ENCODE measurements at places on chromosomes 2 and 18.

- no peak for DNase-seq
Observed at GRCh38 chr18:10559553-10560451, 34.0 kb downstream of the NAPG start.

GRCh38 chr2:43841949-43842865 is 3.4 kb downstream of the ABCG8 start:
- DNase-seq: no peak

- no peak for DNase-seq
Observed at GRCh38 chr2:56008661-56009431, 85.3 kb upstream of the EFEMP1 start.

DNA sequence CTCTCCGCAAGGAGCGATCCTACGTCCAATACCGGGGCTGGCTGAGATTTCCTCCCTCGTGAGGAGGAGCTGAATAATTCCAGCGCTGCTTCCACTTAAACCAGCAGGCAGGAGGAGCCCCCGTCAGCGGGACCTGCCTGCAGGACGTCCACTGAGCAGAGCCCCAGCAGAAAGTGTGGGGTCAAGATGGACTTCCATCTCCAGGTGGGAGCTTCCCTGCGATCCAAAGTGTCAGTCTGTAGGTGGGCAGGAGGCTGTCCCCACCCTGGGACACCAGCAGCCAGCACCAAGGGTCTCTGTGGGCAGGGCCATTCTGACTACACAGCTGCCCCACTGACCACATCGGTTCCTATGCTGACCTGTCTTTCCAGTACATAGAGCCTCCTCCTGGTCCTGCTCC is 462 bp upstream of the OTOS start:
- no peak for DNase-seq

DNA sequence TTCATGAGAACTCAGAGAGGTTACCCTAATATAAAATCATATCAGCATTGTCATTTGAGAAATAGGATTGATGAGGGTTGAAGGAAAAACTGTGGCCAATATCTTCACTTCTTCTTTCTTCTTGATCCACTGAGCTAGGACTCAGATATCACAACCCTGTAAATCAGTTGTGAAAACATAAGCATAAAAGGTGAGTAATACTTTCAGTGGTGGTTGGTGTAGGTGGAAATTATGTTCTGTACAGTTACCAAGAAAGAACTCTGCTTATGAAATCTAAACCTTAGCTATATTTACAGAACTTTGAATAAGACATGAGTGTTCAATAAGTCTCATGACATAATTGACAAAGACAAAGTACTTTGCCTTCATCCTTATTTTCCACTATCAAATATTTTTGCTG is 56.3 kb downstream of the PAX3 start:
- DNase-seq: no peak

- no peak for DNase-seq
Observed at GRCh38 chr2:16334366-16334765, 331.3 kb downstream of the CYRIA start.

DNA sequence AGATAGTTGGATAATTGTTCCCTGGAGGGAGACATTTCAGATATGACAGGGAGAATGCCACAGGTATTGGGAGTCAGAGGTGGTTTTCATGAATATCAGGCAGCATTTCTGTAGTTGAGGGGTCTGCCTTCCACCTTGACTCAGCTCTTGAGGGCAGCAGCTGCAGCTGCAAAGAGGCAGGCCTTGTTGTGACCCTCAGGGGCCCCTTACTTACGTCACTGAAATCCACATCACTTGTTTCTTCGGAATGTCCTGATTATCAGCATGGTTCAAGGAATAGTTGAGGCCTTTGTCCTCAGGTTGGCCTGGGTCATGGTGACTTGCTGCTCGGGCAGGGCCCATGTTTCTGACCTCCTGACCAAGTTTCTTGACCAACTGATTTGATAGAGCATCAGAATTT is 46.9 kb downstream of the TMEM17 start:
- DNase-seq: no peak

DNA sequence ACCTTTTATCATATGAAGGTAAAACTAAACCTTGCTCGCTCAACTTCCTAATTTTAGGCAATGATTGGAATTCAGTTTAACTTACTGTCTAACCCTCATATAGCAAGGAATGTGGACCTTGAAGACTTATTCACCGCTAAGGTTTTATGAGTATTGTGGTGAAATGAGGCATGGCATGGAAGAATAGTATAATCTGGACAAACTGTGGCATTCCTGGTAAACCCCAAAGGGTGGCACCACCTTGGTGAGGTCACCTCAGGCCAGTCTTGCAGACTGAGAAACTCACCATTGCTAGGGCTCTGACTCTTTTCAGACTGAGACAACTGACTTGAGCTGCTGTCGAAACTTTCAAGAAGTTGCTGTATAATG is 51.1 kb upstream of the EHBP1 start:
- DNase-seq: no peak

GRCh38 chr18:30359521-30359920 is 683.0 kb downstream of the DSC3 start:
- no peak for DNase-seq

DNA sequence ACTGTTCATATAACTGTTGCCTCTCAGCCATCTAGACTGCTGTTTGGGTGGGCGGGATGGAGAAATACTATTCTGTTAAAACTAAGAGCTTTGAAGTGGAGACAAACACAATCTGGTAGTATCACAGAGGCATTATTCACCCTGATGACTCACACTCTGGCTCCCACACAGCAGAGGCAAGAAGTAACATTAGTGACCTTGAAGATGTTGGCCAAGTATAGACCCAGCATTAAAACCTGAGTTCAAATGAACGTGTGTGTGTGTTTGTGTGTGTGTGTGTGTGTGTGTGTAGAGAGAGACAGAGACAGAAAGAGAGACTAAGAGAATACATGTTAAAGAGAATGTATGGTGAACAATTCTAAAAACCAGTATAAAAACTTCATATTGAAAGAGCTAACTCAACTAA is 22.5 kb upstream of the ACVR1 start:
- DNase-seq: no peak

- DNase-seq: no peak
Observed at GRCh38 chr2:105774781-105775337, 30.1 kb downstream of the NCK2 start.

- DNase-seq: no peak
Observed at GRCh38 chr2:68465081-68465916, 1.8 kb downstream of the FBXO48 start.

GRCh38 chr2:161571051-161571429 is 53.2 kb upstream of the SLC4A10 start:
- DNase-seq: no peak

DNA sequence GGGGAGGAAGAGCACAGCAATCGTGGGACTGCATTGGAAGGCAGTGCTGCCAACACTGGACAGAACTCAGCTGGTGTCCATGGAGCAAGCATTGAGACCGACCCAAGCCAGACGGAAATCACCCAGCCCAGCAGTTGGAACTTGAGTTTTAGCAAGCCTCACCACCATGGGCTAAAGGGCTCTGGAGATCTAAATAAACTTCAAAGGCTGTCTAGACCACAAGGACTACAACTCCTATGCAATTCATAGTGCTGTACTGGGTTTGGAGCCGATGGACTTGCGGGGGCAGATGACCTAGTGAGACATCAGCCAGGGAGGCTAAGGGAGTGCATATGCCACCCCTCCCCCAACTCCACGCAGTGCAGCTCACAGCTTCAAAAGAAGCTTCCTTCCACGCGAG is 243.6 kb upstream of the SLC39A10 start:
- no peak for DNase-seq

- DNase-seq: no peak
Observed at GRCh38 chr2:27857417-27858172, 32.6 kb downstream of the RBKS start.

- no peak for DNase-seq
Observed at GRCh38 chr2:25332571-25332970, 9.2 kb downstream of the DNMT3A start.

Data from stimulated activated naive CD4-positive, alpha-beta T cell (primary cell).